ENCODE measurements at places on chromosomes 2 and 18.

GRCh38 chr2:224354632-224355211 is 47.2 kb downstream of the FAM124B start:
- no peak for DNase-seq

DNA sequence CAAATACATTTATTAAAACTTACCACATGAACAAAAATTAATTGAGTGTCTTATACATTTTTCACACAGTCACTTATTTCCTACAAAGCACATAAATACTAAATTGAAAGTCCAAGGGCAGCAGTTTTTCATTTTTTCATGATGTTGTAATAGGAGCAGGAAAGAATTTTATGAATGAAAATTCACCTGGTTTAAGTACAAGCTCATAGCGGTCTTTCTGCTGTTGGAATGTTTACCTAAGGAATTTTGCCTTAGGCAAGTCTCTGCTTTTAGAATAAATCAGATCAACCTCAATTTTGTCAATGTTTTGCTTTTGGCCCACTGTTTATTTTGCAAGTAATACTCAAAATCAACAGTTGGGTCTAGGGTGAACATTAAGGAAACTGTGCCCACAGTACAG is 40.0 kb downstream of the ETAA1 start:
- no peak for DNase-seq

DNA sequence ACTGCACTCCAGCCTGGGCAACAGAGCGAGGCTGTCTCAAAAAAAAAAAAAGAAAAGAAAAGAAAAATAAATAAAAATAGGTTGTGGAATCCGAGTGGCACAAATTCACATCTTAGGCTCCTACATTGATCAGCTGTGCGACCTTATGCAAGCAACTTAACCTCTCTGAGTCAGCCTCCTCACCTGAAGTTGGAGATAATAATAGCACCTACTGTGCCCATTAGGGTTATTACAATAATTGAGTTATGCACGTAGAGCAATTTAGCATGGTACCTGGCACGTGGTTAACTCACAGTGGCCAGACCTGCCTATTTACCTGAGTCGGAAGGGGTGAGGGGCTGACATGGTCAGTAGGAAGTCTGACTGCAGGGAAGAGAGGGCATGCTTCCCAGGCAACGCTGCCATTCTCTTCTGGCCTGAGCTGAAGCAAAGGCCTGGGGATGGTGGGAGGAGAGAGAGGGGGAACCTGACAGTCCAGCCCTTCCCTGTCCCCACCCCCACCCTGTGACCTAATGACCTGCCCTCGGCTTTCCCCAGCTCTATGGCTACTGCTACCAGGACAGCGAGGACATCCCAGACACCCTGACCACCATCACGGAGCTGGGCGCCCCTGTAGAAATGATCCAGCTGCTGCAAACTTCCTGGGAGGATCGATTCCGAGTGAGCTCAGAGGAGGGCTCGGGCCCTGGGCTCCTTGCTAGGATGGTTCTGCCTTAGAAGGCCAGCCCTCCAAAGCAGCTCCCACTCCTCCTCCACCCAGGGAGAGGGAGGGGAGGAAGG is 5.1 kb downstream of the PKDCC start:
- no peak for DNase-seq

- DNase-seq = no peak
Measured at GRCh38 chr2:189421644-189422043, 19.6 kb upstream of the WDR75 start.

GRCh38 chr2:111162718-111163331 is 42.1 kb downstream of the BCL2L11 start:
- no peak for DNase-seq

GRCh38 chr2:47639467-47639866 is 143.5 kb upstream of the MSH6 start:
- DNase-seq = no peak

GRCh38 chr2:9300829-9301453 is 94.3 kb downstream of the ASAP2 start:
- DNase-seq = no peak

DNA sequence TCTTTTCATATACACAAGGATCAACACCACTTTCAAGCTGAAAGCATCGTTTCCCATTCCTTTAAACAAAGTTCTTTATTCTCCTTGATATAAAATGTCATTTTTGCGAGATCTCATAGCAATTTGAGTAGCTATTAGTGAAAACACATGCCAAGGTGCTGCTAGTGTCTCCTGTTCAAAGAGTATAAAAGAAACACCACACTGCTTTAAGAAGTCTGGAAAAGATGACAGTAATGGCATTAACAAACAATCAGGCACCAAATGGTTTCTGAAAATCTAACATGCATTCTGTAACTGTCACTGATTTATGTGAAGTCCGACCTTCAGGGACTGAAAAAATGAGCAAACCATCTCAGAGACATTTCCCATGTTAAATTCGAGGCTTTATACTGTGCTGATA is 2.4 kb downstream of the CCBE1 start:
- DNase-seq = no peak

GRCh38 chr2:69665152-69665551 is 21.6 kb upstream of the AAK1 start:
- no peak for DNase-seq

DNA sequence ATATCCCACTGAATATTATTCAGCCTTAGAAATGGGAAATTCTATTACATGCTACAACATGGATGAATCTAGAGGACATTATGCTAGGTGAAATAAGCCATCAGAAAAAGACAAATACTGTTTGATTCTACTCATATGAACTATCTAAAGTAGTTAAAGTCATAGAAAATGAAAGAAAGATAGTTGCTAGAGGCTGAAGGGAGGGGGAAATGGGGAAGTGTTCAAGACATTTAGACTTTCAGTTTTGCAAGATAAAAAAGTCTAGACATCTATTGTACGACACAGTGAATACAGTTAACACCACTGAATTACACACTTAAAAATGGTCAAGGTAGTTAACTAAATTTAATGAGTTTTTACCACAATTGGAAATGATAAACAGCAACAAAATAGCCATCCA is 835.9 kb upstream of the CHAC2 start:
- no peak for DNase-seq

GRCh38 chr2:68643011-68643873 is at the start of gene PROKR1:
PROKR1 (plus strand) TSS chr2:68643579; CDS start chr2:68645822, 2,243 bp downstream.
- peak; percentile 52 for DNase-seq

DNA sequence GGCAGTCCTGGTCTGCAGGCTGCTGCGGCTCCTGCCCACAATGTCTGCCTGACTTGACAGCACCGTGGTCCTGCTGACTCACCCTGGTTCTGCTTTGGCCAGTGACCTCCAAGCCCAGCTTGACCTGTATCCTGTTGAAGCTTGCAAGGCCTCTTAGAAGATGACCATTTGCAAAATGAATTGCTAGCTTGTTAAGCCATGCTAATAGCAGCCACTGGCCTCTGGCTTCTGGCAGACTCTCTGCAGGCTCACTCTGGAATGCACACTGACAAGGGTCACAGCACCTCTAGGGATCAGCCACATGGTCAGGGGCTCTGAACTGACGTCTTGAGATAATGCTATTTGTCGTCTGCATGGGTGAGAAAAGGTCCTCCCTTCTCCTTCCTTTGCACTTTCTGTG is 25.9 kb downstream of the CNGA3 start:
- no peak for DNase-seq

GRCh38 chr2:160214461-160215445 is 14.7 kb upstream of the ITGB6 start:
- DNase-seq = no peak

- peak; percentile 37 for DNase-seq
Measured at GRCh38 chr18:50560681-50561629, 1.1 kb downstream of the MAPK4 start.

- no peak for DNase-seq
Measured at GRCh38 chr18:38883111-38883510, 1317.5 kb upstream of the CELF4 start.

DNA sequence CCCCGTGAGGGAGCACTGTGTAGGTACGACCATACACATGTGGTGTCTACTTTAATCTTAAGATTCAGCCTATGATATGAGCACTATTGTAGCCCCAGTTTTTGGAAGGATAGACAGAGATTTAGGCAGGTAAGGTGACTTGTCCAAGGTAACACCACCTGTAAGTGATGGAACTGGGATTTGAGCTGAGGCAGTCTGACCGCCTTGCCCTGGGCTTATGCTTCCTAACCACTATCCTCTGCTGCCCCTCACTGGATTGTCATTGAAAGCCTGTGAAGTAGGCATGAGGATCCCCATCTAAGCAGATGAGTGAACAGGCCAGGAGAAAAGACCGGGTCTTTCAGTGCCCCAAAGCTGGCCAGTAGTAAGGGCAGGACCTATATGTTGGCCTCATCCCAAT is 343.8 kb downstream of the CYRIA start:
- DNase-seq = no peak

- no peak for DNase-seq
Measured at GRCh38 chr2:191197096-191197495, 46.3 kb upstream of the STAT4 start.

DNA sequence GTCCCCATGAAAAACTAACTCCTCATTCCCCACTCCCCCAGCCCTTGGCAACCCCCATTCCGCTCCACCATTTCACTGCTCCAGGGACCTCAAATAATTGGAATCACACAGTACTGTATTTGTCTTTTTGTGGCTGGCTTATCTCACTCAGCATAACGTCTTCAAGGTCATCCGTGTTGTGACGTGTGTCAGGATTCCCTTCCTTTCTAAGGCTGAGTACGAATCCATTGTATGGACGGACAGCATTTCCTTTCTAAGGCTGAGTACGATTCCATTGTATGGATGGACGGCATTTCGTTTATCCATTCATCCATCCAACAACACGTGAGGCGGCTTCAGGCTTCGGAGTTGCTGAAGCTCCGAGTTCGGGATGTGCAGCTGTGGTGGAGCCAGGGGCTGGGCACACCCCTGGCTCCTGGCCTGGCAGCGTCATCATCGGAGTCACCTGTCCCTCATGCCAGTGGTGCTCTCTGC is 1.2 kb upstream of the ASB1 start:
- DNase-seq = no peak

DNA sequence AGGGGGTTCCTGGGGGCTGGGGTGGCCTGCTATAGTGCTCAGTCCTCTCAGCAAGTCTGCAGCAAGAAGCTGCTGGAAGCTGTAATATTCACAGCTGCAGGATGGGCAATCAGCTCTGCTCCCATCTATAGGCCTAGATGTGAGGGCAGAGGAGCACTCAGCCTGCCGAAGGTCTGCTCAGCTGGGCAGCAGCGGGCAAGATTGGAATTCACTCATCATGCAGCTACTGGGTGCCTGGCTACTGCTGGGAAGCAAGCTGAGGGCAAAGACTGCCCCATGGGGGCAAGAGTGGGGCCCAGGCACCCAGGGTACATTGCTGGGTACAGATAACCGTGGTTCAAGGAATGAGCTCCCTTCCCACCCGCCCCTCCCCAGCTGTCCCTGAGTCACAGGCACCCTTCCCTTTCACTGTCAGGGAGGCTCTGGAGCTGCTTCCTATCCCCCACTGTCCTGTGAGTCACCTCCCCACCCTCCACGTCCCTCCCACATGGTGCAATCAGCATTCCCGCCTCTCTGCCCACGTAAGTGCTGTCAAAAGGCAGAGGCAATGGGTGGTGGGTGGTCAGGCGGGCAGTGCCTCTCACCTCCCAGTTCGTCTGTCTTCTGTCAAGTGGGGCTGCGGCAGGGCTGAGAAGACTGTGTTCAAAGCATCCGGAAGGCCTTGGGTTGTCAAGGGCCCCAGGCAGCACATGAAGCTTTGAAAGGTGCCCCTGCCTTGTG is 169.2 kb downstream of the TRIM43 start:
- no peak for DNase-seq

DNA sequence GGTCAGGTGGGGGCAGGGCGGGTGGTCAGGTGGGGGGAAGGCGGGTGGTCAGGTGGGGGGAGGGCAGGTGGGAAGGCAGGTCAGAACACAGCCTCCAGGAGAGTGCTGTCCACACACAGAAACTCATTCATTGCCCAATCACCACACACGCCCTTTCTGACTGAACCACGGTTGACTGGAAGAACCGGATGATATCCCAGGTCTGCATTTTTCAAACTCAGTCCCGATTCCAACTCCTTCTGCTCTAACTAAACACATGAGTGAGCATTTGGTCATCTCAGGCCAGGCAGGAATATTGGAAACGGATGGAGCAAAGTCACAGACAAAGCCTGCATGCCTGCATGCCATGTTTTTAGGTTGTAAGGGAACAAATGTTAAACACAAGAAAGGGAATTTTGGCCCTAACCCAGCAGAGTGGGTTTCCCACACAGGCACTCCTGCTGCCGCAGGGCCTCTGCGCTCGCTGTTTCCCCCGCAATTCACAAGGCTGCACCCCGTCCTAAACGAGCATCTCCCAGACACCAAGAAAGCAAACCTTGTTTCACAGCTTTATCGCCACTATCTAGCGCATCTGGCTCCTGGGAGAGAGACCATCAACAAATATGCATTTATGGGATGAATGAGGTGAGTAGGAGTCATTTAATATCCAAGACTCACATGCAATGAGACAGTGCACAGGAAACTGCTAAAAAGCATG is 100.1 kb downstream of the ZNF516 start:
- no peak for DNase-seq

GRCh38 chr2:46236006-46236875 is 61.0 kb upstream of the EPAS1 start:
- DNase-seq = no peak

GRCh38 chr18:6928359-6928758 is 189.2 kb downstream of the LAMA1 start:
- no peak for DNase-seq

DNA sequence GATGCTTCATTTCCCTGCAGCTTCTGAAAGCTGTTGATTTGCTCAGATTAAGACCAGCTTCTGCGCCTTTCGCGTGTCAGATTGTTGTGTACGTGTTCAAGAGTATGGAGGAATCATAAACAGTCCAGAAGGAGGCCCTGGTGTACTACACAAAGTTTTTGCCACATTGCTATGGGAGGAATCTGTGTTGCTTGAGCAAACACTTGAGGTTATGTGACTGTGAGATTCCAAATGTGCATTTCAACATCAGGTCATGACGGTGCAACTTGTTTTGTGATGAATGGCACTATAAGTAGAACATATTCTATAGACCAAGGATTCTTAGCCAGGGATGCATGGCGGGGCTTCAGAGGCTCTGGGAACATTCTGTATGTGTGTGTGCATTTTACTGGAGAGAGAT is 35.0 kb downstream of the SRSF7 start:
- no peak for DNase-seq

GRCh38 chr2:47161475-47161874 is 6.4 kb upstream of the STPG4 start:
- no peak for DNase-seq

DNA sequence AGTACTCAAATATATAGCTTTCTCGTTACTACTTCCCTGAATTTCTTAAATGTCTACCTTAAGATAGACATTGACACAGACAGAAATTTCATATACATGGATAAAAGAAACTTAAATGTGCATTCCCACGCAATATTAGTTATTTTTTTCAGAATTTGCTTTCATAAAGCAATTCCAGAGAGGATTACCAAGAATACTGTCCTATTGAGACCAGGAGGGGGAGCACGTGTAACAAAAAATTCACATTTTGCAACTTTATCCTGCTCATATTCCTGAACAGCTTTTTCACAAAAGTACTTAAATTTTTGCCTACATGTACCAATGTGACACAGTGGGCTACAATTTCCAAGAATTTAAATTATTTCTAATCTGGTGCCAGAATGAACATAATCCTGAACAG is 30.7 kb upstream of the ERCC3 start:
- no peak for DNase-seq
